ENCODE measurements at places on chromosomes 6 and 20.

GRCh38 chr6:138404666-138405337, 779 bp downstream of the HEBP2 start:
- DNase-seq = no peak

DNA sequence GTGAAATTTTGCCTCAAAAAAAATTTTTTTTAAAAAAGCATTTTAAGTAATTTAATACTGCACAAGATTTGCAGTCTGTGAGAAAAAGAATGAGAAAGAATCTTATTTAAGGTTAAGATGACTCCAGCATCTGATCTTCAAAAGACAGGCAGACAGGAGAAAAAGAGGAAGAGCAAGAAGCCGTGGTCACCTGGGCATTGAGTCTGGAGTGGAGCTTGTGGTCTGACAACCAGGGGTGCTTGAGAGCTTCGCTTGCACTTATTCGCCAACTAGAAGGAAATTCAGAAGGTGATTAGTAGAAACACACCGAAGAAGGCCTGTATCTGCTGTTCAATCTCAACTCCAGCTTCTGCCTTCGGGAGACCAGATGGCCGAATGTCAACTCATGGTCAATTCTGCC, 75.9 kb downstream of the MYLK4 start:
- DNase-seq = no peak

DNA sequence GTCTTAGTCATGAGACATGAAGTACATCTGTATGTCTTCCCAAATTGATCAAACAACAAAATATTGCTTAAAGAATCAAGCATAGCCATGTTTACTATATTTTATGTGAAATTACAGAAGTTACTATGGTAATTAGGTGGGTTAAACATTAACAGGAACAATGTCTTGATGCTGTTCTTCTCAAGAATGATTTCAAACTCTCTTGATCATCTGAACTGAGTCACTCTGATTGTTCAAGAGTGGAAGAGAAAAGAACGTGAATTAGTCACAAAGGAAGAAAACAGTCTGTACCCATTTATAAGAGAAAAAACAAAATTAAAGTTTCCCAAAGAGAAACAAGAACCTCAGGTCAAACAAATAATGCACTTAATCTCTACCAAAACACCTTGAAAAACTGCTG, 62.2 kb upstream of the NUP153 start:
- DNase-seq = no peak

- DNase-seq = no peak
These were observed 184.2 kb upstream of the MAN1A1 start for GRCh38 chr6:119533603-119534279.

- peak; percentile 10 for DNase-seq
These were observed 169.4 kb downstream of the TAF4 start for GRCh38 chr20:61896058-61896961.

GRCh38 chr6:2718334-2719092, 32.2 kb downstream of the MYLK4 start:
- no peak for DNase-seq

Data from stimulated activated CD4-positive, alpha-beta T cell treated with anti-CD3 and anti-CD28 coated beads, Interleukin-12 subunit alpha, Interleukin-12 subunit beta, amount 100 ng/mL, for 4 hours (primary cell).